ENCODE measurements at places on chromosomes 7 and 10.

DNA sequence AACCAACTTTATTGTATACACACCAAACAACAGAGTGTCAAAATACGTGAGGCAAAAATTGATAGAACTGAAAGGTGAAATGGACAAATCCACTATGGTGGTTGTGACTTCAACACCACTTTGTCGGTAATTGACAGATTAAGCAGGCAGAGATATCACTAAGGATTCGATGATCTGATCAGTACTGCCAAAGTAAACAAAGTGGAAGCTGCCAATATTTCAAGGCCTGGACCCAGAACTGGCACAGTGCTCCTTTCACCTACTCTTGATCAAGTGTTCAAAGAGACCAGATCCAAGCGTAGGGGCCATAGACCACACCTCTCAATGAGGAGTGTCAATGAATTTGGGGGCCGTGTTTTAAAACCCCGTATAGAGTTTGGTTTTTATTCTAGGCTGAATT, 167.0 kb downstream of the CDK14 start:
- no peak for DNase-seq

DNA sequence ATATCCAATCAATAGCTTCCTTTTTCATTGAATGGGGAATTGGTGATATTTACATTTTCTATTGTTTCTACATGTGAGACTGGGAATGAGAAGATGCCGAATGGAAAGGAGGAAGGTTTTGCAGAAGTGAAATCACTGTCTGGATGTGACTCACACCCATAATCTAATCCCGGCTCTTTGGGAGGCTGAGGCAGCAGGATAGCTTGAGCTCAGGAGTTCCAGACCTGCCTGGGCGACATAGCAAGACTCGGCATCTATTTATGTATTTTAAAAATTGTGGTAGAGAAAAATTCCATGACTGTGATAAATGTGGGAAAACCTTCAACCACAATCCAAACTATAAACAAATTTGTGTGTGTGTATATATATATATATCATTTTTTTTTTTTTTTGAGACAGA, 10.9 kb upstream of the FIS1 start:
- DNase-seq, result no peak

GRCh38 chr7:84697506-84697905, 489.4 kb downstream of the SEMA3D start:
- DNase-seq, result no peak

DNA sequence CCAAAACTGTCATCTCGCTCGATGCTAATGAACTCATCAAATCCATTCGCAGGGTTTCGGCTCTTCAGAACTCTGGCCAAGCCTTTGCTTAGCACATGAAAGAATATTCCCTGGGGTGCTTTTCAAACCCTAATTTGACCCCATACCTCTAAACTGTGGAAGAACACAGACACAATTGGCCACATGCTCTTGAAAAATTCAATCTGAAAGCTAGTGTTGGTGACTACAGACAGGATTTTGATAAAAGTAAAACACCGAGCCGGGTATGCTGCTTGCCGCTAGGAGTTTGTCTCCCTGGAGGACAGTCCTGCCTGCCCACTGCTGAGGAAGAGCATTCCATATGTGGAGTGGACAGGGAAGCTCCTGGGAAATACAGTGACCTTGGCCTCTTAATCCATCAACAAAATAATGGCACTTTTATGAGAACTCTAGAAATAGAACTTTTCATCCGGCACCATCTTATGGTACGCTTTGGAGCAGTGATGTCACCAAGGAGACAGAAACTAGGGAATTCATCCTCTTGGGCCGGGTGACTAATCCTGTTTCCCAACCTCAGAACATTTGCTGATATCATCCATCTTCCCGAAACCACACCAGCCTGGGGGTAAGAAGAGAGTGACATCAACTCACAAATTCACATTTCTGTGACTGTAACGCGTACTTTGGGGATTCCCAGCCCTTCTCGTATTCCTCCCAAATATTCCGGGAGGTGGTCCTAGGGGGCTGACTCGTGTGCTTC, 34.2 kb downstream of the MTURN start:
- no peak for DNase-seq

DNA sequence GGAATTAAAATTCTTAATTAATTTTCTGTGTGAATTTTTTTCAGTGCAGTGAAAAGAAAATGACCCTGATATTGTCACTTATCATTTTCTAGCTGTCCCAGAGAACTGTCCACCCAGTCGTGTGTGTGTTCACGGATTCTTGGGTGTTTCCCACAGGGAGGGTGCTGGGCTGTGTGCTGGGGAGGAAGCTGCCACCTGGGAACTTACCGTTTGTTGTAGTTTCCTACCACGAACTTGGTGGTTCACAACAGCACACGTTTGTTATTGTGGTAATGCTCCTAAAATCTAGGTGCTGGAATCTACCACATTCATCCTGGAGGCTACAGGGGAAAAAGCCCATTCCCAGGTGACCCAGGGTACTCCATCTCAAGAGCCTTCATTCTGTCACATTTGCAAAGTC, 276.1 kb downstream of the GLRX3 start:
- no peak for DNase-seq

DNA sequence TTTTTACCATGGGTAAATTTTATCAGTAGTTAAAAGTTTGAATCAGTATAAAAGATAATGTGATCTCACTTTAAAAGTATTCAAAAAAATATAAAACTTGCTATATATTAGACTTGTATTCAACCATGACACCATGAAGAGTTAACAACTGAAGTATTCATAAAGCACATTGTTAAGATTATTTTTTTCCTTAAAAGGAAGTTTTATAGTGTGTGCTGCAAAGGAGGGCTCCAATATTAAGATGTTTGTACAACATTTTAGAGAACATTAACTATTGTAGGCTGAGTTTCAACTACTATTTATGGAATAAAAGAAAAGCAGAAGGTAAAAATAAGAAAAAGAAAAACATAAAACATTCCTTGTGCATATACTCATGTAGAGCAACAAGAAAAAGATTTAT, 24.5 kb upstream of the CUBN start:
- DNase-seq, result no peak

DNA sequence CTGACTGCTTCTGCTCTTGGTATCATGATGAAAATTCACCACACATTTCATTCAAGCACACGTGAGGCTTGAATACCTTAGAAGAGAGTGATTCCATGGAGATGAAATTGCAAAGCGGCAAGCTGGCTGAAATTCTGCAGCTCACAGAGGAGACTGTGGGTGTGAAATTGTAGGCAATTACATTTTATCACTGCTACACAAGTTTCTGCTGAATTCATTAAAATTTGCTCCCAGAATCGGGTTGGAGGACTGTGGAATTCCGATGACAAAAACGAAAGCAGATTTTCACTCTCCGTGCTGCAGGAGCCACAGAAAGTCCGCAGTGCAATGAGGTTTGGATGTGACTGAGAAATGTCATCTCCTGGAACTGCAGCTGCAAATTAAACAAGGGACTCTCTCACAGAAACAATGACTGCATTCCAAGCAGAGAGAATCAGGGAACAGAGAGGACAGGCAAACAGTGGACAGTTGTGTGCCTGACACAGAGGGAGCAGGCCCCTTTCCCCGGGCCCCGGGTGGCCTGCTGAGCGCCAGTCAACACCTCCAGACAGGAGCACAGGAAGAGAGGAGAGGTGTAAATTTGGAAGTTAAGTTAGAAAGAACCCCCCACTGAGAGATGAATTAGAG, 109.1 kb downstream of the C10orf90 start:
- no peak for DNase-seq

DNA sequence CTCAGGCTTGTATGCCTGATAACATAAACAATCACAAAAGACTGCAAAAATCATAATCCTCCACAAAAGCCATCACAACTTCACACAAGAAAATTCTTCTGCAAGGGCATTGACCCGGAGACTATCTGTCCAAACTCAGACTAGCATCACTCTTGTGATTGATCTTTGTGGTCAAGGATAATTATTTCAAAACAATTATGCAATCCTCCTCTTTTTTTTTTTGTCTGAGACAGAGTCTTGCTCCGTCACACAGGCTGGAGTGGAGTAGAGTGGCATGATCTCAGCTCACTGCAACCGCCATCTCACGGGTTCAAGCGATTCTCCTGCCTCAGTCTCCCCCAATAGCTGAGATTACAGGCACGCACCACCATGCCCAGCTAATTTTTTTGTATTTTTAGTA, 22.2 kb downstream of the CDNF start:
- DNase-seq, result no peak

- no peak for DNase-seq
Observed at GRCh38 chr10:30510184-30510931, 76.4 kb downstream of the MAP3K8 start.

Data from bone marrow (tissue), 2 donors.